Endothelial cell (in vitro differentiated cells): ENCODE measurements at places on chromosomes 11 and 22.

DNA sequence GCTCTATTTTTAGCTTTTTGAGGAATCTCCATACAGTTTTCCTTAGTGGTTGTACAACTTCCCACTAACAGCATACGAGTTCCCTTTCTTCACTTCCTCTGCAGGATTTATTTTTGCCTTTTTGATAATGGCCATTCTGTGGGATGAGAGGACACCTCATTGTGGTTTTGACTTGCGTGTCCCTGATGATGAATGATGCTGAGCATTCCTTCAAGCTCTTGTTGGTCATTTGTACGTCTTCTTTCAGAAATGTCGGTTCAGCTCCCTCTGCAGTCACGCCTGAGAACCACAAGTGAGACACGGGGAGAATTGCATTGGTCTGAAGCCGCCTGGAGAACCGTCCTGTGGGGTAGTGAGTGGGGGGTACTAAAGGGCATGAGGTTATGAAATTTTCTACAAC, 2.0 kb upstream of the KRTAP5-10 start:
- DNase-seq = peak; percentile 59

DNA sequence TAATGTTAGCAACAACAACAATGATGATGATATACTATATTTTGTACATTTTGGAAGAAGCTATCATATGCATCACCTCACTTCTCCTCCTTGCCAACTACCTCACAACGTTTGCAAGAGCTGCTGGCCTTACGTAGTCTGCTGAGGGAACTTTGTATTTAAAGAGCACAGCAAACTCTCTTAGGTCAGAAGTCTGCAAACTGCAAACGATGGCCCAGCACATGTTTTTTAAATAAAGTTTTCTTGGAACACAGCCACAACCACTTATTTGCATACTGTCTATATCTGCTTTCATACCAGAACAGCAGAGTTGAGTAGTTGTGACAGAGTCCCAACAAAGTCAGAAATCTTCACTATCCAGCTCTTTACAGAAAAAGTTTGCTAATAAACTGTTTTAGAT, 261.7 kb downstream of the TENM4 start:
- DNase-seq = no peak

DNA sequence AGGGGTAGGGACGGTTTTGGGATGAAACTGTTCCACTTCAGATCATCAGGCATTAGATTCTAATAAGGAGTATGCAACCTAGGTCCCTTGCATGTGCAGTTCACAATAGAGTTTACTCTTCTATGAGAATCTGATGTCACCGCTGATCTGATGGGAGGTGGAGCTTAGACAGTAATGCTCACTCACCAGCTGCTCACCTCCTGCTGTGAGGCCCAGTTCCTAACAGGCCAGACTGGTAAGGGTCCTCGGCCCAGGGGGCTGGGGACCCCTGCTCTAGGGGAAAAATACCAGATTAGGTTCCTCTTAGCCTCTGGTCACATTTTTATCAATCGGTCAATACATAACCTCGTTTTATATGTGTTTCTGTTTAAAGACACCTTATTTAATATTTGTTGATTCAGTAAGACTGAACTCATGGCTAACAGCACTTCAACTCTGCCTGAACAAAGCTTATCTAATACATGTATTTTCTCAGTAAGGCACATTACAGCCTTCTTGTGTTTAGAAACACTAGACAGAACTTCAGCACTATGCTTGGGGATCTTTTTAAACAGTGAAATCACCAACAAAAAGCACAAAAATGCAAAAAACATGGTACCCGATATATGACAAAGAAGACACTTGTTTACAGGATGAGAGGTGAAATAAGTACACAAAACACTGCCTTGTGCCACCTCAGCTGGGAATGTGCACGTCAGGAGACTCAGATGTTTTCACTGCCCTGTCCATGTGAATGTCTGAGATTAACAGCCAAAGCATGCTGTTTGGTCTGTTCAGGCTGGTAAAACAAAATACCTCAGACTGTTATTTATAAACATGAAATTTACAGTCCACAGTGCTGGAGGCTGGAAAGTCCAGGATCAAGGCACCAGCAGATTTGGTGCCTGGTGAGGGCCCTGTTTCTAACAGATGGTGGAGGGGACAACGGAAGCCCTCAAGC, 107.5 kb downstream of the USP35 start:
- no peak for DNase-seq

GRCh38 chr11:48020092-48020755, 39.9 kb downstream of the PTPRJ start:
- no peak for DNase-seq

- no peak for DNase-seq
These were observed 16.1 kb downstream of the MICAL2 start for GRCh38 chr11:12126344-12127019.

DNA sequence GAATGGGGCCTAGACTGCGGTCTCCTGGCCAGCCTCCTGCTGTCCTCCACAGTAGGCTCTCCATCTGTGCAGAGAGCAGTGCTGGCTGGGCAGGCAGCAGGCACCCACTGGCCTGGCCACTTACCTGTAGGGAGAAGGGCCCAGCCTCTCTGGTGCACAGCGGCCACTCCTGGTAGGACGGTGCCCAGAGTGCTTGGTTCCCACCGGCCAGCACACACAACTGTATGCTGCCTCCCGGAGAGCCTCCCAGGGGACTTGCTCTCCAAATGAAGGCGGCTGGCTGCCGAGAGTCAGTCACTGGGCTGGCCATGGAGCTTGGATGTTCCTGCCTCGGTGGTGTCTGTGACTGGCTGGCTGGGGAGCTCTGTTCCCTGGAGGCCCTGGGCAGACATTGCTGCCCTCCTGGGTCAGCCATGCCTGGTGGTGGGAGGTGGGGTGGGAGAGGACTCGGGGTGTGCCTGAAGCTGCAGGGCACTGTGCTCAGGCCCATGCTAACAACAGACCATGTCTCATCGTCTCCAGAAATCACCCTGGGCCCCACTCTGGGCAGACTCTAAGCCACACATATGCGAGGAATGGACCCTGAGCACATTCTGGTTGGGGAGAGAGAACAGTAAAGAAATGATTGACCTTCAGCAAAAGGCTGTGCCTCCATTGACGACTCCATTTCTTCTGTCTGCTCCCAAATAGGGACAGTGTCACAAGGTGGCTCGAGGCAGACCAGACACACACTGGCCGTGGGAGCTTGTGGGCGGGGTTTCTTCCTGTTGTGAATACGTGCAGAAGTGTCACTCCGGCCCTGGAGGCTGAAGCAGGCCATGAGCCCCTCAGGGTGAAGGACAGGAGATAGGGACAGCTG, 350.8 kb downstream of the TBC1D22A start:
- DNase-seq = no peak

GRCh38 chr22:43488031-43488866, 76.4 kb downstream of the MPPED1 start:
- no peak for DNase-seq

- DNase-seq = no peak
These were observed 8.6 kb downstream of the TBCEL start for GRCh38 chr11:121032546-121032945.

- no peak for DNase-seq
These were observed 136.9 kb upstream of the ZC3H12C start for GRCh38 chr11:109956124-109956793.

DNA sequence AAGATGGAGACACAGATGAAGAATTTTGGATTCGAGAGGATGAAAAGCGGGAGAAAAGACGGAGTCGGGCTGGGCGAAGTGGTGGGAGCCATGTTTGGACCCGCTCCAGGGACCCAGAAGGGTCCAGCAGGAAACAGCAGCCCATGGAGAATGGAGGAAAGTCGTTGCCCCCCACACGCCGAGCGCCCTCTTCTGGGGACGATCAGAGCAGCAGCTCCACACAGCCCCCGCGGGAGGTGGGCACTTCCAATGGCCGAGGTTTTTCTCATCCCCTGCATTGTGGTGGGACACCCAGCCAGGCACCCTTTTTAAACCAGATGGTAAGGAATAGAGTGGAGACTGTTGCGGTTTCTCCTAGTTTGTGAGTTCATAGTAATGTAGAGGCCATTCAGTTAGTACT, 22.8 kb upstream of the SLC25A18 start:
- DNase-seq = peak; percentile 14

DNA sequence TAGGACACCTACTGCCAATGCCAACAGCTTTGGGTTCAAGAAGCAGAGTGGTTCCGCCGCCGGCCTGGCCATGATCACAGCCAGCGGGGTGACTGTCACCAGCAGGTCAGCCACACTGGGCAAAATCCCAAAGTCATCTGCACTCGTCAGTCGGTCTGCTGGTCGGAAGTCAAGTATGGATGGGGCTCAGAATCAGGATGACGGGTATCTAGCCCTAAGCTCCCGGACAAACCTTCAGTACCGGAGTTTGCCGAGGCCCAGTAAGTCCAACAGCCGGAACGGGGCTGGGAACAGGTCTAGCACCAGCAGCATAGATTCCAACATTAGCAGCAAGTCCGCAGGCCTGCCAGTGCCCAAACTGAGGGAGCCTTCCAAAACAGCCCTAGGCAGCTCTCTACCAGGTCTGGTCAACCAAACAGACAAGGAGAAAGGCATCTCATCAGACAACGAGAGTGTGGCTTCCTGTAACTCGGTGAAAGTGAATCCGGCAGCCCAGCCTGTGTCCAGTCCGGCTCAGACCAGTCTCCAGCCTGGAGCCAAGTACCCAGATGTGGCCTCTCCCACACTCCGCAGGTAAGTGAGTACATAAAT, 115.1 kb downstream of the DBX1 start:
- no peak for DNase-seq

GRCh38 chr11:96307776-96308140, 35.2 kb downstream of the MAML2 start:
- DNase-seq = no peak

DNA sequence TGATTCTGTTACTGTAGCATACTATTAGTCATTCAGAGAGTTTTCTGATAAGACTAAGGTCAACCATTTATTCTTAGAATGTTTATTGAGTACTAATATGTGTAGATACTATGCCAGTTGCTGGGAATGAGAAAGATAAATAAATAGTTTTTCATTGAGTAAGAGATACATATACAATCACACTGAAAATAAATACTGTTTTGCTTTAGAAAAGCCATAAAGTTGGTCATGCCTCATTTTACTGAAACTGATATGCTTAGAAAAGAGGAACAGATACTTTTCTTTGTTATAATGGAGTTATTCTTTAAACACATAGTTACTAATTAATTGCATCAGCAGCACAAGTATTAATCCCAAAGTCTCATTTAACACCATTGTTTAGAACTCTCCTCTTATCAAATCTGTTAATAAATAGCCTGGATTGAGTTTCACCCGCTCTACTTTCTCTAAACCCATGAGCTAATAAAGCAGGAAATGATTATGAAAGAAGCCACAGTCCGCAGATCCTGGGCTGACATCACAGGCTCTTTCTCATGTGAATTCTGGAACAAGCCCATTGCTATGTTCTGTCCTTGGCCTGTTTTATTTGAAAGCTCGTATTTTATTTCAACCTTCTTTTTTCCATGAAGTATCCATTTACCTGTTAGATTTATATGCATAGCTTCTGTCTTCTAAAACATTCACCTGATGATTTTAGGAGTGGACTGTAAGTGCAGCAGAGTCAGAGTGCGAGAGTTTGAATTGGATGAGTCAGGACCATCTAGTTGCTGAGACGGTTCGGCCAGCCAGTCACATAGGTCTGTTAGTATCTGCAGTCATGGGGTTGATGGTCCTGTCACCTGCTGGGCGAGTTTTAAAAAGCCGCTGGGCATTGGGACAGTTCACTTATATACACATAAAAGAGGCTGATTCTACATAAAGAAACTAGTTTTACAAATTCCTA, 35.5 kb downstream of the PIWIL4 start:
- DNase-seq = peak; percentile 73

GRCh38 chr11:71192629-71193028, 59.7 kb downstream of the SHANK2 start:
- no peak for DNase-seq

GRCh38 chr22:49936018-49936972, 17.9 kb downstream of the CRELD2 start:
- peak; percentile 82 for DNase-seq

DNA sequence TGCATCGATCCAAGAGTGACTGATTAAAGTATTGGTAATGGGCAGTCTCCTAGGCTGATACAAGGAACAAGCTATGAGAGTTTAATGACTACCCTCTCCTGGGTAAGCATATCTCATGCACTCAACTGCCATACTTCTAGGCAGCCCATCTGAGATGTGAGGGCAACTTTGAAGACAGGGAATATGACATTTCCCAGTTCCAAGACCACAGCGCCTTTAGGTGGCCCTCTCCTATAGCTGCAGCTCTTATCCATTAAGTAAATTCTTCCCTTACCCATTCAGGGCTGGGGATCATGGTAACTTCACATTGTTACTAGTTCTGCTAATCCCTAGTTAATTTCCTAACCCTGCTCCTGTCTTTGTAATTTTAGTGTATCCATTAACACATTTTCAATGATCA, 157.3 kb upstream of the CTSC start:
- no peak for DNase-seq

DNA sequence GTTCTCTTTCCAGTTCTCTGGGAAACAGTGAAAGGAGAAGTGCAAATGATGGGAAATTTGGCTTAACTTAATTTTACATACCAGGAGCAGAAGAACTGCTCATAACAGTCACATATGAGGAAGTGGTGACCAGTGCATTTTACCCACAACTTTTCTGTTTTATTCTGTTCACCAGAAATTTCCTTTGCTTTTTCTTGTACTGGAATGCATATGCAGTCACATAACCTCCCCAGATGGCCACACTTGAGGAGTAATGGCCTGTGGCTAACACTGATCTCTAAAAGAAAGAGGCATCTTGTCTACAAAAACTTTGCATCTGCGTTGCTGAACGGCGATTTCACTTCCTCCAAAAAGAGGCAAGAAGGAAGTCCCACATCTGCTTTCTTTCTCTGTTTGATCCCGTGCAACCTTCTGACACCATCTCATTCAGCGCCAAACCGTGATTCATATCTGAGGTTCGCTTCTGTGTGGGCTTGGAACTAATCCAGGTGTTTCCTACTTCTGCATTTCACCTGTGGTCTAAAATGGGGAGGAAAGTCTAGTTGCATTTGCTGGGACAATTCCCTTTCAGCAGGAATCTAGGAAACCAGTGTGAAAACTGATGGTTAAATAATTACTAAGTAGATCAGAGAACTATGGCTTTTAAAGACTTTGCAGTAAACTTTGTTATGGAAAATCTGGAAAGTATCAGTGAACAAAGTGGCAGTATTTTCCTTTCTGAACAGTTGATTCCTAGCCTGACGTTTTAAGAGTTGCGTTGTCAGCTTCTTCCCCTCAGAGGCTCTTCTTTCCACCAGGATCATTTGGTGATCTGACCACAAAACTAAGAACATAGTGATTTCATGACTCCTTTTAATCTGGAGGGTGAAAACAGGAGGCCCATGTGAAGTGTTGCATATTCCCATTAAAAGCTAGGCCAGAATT, 4.2 kb upstream of the MPEG1 start:
- DNase-seq = no peak

DNA sequence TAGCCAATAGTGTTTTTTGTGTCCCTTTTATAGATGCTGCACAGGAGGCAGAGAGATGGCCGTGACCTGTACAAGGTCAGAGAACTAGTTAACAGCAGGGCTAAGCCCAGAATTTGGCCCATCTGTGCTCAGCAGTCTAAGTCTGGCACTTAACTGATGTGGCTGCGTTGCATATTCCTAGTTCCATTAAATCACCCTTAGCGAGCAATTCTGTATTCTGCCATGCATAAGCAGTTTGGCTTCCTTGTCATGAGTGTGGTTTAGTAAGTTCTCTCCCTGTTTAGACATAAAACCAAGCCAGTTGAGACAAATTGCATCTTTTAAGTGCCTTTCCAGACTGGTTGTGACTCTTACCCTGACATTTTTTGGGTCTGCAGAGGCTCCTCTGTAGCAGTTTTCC, 230.6 kb upstream of the TENM4 start:
- no peak for DNase-seq
